ENCODE measurements at places on chromosomes 3 and 15. TPM values are rescaled to one million over a fixed set of nuclear protein-coding genes. Genes with fewer than 3 reads are reported as not detected.
A peak's percentile ranks its signal among the peaks of the same experiment; 100 is the strongest.

The IL5RA gene
- not detected for total RNA-seq

GRCh38 chr3:131396170-131396569 lies 14.6 kb downstream of the NUDT16 start:
- DNase-seq: no peak

DNA sequence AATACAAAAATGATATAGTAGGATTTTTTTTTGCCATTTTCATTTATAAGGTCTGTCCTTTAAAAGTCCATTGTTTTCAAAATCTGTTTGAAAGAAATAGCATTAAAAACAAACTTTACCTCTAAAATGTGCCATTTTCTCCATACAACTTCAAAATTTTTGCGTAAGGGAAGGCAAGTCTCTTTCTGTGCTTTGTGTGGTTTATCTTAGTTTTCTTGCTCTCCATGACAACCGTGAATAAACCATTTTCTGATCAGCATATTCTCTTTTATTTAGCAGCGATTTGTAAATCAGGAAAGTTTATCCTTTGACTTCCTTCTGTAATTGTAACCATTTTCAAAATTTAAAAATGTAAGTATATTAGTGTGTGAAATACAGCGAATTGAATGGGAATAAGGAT lies 147.9 kb upstream of the CGNL1 start:
- no peak for DNase-seq

The ANKUB1 gene
- not detected for total RNA-seq

DNA sequence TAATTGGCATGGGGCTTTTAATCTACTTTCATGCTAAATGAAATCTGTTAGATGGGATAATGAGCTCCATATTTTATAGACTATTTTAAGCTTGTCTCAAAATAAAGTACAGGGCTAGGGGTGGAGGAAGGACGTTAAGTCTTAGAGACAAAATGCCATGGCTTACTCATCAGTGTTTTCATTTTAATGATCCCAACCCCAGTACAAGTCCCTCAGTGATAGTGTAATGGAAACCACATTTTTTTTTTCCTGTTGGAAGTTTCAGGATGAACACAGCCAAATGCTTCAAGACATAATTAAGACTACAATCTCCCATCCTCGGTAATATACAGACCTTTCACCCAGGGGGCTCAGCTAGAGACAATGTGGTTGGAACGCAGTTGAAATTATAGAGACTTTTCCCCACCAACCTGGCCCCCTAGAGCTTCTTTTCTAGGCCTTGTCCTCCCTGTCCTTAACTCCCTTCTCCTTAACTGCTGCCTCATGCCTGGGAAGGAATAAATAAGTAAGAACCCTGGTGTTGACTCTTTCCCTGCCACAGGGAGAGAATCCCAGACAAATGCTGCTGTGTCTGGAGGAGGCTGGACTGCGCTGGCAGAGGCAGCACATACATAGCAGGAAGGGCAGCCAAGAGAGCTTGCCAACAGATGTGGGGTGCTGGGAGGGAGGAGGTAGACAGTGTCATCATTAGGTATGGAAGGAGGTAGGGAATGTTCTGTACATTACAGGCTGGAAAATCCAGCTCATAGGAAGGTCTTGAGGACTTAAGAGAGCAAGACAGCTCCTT lies 115.4 kb upstream of the ROPN1 start:
- no peak for DNase-seq

- DNase-seq: no peak
Observed at GRCh38 chr3:43689766-43690399, 855 bp upstream of the ABHD5 start.

DNA sequence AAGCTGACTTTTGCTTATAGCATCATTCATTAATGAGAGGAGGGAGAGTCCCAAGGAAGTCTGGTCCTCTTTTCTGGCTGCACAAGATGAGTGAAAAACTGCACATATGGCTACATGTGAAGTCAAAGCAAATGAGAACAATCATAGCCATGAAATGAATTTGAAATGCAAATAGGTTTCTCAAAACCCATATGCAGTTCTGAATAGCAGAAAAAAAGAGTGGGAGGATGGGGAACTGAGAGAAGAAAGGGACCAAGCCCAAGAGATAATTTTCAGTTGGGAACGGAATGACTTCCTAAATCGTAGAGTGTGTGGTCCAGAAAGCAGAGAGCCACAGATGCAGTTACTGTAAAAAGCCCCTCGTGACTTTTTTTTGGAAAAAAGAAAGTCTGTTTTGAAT lies 66.3 kb downstream of the GTPBP8 start:
- no peak for DNase-seq

- DNase-seq: peak; percentile 17
Observed at GRCh38 chr15:48112242-48112641, 8.5 kb upstream of the SLC24A5 start.

Data from activated naive CD4-positive, alpha-beta T cell treated with anti-CD3 and anti-CD28 coated beads for 36 hours (primary cell).